ENCODE measurements at places on chromosomes 2 and 18.

DNA sequence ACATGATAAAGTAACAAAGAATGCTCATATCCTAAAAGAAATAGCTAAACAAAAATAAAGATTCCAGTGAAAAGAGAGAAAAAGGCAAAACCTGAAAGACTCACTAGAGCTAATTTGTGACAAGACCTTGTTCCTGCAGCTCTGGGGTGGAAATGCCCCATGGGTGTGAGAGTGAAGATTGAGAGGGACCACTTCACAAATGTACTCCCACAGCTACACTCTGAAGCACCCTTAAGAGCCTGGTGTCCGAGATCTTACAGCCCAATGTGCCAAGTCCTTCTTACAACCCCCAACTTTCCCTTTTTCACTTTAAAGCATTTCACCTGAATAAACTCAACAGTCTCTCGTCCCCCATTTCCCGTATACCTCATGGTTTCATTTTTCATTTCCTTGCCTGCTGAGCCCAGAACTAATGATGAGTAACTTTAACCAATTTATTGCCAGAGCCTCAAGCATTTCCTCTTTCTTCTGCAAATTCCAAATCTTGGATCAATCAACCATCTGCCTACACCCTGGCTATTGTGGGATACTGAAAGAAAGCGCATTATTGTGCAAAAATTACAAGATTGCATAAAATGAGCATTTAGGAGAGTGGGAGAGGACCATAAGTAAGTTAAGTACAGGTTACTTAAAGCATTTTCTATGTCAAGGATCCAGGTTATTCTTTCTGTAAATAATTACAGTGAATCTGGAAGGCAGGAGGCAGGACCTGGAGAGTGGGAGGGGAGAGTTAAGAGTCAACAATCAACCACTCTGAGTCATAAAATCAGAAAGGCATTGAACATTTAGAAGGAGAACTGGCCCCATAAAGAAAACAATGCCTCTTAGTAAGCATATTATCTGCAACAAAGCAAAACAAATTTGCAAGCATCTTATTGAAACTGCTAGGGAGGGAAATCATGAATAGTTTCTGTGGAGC lies 804.4 kb upstream of the CELF4 start:
- DNase-seq, result no peak

DNA sequence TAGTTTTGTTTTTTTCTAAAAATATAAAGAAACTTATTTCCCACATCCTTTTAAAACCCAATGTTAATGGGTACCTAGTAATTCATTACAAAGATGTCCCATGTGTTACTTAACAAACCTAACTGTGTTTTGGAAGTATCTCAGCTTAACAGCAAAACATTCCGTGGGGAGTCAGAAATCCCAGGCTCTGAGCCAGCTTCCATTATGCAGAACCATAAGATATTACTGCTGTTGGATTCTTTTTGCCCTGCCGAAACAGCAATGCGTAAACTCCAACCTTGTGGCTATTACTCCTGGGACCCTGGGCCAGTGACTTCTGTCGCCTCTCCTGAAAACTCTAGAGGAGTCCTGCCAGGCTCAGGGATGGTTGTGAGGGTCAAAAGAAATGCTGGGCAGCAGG lies 174.1 kb downstream of the UXS1 start:
- peak; percentile 10 for DNase-seq

- peak; percentile 93 for DNase-seq
Measured at GRCh38 chr2:8090748-8091700, 590.8 kb upstream of the ID2 start.

DNA sequence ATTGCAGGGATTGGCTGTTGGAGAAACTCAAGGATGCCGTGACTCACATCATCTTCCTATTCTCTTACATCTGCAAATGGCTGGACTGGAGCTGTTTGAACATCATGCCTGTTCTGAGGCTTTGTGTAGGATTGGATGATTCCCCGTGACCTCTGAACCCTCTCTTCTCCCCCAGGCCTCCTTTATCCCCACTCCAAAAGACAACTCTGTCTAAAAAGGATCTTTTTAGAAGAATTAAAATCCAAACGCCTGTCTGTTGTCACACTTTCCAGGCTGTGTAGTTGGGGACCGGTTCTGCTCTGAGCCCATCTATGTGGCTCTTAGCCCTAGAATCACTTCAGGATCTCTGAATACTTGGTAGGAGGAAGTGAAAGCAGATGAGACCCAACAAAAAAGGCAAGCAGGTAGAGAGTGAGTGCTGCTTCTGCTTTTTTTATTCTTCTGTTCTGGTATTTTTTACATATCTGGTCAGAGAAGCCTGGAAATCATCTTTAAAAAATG lies 565 bp downstream of the SP140 start:
- no peak for DNase-seq

GRCh38 chr2:11152591-11152990 lies 2.7 kb upstream of the SLC66A3 start:
- DNase-seq, result no peak

GRCh38 chr2:27128668-27129571 lies 5.3 kb downstream of the ABHD1 start:
- no peak for DNase-seq

DNA sequence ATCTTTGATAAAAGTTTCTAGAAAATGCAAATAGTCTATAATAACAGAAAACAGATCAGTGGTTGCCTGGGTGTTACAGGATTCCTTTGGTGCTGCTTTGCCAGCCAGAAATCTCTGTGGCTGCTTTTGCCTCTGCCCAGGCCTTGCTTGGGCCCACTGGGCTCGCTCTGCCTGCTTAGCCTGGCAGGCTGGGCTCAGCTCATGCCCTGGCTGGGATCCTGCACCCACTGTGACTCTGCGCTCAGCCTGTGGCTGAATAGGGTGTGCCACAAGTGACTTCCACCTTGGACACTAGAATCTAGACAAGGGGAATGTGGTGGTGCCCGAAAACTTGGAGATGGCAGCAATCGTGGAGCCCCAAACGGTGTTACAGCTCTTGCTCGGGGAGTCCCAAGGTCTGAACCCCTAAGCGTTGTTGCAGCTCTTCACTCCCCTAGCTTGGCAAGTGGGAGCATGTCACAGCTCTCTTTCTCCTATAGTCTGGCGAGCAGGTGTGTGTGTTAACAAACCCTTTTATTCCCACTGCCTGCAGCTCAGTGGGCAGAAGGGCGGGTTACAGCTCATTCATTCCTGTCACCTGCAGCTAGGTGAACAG lies 50.9 kb downstream of the FBXO48 start:
- no peak for DNase-seq

All from fibroblast of skin of abdomen (primary cell).